ENCODE measurements at places on chromosomes 11 and 22.
A peak's percentile ranks its signal among the peaks of the same experiment; 100 is the strongest.

- DNase-seq: no peak
These were observed 21.7 kb downstream of the ARHGAP1 start for GRCh38 chr11:46678741-46679130.

DNA sequence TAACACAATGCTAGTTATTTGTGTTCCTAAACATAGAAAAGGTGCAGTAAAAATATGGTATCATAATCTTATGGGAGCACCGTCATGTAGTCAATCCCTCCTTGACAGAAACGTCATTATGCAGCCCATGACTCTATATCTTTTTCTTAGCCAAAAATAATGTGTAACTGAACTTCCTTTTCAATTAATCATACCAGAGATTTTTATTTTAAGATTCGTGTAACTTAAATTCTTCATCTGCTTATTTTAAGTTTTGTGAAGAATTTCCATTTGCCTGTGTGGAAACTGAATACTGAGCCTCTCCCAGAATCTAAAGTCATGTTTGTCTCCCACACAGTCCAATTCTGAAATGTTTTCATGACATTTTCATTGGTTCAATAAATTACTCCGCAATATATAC, 699.1 kb downstream of the KCNA4 start:
- DNase-seq: no peak

DNA sequence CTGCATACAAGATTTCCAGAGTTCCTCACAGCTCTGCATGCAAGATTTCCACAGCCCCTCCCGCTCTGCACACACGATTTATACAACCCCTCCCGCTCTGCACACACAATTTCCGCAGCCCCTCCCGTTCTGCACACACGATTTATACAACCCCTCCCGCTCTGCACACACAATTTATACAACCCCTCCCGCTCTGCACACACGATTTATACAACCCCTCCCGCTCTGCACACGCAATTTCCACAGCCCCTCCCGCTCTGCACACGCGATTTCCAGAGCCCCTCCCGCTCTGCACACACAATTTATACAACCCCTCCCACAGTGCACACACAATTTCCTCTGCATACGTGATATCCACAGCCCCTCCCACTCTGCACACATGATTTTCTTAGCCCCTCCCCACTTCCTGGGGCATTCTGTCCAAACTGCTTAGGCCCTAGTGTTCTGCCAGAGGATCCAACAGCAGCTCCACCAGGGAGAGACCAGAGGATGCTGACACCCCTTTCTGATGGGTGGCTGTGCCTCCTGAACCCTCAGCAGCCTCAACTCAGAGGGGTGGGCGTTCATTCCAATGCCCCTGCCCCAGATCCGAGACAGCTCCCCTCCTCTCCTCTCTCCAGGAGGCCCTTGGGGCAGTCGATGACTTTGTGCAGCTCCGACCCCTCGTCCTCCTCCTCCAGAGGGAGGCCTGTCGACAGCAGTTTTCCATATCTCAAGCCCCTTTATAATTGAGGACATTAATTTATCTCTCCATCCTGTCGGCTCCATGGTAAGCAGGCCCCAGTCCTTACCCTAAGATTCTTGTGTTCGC, 671.7 kb downstream of the BRD1 start:
- no peak for DNase-seq

DNA sequence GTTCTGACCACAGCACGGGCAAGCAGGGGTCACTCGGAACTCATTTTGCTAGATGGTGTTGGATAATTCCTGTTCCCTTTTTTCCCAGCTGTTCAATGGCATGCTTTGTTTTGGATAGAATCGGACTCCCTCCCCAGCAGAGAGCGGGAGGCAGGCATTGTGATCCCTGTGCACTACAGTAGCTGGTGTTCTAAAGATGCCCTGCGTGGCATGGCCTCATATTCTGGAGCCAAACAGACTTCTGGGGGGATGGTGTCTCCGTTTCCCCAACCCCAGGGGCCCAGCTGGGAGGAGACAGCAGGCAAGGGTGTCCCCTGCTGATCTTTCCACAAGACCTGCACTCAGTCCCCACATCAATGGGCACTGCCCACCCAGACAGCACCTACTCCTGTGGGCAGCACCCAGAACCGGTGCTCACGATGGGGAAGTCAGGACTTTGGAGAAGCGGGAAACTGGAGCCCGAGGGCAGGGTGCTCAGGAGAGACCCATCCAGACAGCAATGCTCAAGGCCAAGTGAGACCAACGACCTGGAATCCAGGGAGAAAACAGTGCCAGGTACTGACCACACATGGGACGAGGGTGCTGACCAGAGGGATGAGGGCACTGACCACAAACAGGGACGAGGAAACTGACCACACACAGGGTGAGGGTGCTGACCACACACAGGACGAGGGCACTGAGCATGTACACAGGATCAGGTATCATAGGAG, 934.9 kb downstream of the BRD1 start:
- DNase-seq: no peak

DNA sequence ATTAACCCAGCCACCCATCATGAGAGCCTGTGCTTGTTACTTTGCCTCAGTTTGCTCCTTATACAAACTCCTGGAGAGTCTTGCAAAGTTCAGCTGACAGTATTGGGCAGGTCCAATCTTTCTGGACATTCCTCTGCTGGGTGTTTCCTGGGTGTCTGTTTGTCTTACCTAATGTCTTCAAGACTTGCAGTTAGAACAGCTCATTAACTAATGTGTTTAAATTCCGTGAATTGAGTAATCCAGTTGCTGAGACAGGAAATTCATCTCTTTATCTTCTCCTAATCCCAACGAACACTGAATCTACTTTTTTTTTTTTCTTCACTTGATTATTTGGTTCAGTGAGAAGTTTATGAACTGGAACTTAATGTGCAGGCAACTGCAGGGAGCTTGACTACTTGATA, 20.6 kb downstream of the BCO2 start:
- no peak for DNase-seq

- no peak for DNase-seq
These were observed 9.2 kb downstream of the LRRC74B start for GRCh38 chr22:21054714-21055563.

DNA sequence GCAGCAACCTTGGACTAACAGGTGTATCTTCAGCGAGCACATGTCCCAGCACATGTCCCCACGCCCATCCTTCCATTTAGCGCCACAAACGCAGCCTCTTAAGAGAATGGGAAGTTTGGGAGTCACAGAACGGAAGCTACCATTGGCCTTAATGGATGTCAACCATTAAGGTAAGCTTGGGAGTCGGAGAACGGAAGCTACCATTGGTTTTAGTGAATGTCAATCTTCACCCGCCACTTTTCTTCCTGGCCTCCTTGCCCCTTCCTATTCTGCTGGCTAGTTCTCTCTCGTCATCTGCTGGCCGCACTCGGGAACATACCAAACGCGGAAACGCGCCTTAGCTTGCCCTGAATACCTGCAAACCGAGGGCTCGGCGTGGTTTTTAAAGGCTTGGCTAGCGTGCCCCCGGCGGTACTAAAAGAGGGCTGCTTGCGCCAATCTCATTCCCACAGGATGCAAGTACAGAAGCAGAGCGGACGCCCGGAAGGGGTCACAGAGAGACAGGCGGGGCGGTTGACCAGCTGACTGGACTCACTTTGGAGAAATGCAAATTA, 24.3 kb downstream of the GLYATL1 start:
- DNase-seq: no peak

DNA sequence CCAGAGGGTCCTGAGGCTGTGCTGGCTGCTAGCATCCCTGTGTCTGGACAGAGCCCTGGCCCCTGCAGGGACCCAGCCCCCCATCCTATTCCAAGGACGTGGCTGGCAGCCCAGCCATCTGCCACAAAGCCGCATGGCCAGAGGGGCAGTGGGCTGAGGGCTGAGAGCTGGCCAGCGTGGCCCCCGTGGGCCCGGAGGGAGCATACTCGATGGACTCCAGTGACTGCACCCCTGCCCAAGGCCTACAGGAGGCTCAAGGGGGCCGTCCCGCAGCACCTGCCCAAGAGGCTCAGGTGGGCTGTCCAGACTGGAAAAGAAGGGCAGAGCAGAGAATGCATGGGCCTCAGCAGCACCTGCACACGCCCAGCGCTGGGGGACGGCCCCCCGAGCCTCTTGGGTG, 13.1 kb downstream of the TSPAN4 start:
- no peak for DNase-seq

DNA sequence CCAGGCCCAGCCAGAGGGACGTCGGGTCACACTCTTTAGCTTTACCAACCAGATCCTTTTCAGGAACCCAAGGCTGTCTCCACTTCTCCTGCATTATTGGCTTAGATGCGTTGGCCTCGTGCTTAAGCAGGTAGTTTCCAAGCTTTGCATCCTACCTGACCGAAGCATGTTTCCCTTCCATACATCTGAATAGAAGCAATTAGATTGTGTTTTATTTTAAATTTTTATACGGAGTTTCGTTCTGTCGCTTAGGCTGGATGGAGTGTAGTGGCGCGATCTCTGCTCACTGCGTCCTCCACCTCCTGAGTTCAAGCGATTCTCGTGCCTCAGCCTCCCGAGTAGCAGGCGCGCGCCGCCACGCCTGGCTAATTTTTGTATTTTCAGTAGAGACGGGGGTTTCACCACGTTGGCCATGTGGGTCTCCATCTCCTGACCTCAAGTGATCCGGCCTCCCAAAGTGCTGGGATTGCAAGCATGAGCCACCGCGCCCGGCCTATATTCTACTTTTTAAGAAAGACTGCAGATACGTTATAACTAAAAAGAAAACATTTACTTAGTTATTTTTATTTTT, 677 bp downstream of the DYNC2H1 start:
- no peak for DNase-seq

GRCh38 chr22:38468443-38469305, 778 bp downstream of the KDELR3 start:
- DNase-seq: no peak

- peak; percentile 30 for DNase-seq
These were observed 120.5 kb upstream of the RASSF10 start for GRCh38 chr11:12888525-12889158.

DNA sequence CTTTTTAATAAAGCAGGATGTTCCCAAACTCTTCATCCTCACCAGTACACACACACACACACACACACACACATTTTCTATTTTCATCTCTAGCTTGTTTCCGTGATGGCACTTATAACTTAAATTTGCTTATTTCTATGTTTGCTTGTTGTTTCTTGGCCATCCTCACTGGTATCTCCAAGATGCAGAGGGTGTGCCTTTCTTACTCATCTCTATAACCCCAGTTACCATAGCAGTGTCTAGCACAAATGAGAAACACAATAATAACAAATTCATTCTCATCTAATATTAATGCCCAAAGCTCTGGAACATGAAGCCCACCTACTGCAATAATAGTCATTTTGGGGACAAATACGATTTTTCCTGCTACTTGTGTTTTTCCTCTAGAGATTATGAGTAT, 156.3 kb downstream of the GRM5 start:
- DNase-seq: no peak

Data from activated CD4-positive, CD25-positive, alpha-beta regulatory T cell treated with anti-CD3 and anti-CD28 coated beads, Interleukin-2, amount 50 U/mL, for 16 hours (primary cell).